ENCODE measurements at places on chromosomes 5 and 9. TPM values are rescaled to one million over a fixed set of nuclear protein-coding genes. Genes with fewer than 3 reads are reported as not detected.
A peak's percentile ranks its signal among the peaks of the same experiment; 100 is the strongest.

- DNase-seq, result no peak
Observed at GRCh38 chr9:127796225-127796813, 6.4 kb upstream of the FPGS start.

GRCh38 chr5:100562821-100563220, 27.6 kb downstream of the FAM174A start:
- no peak for DNase-seq

GRCh38 chr9:100595391-100596199, 17.7 kb downstream of the CAVIN4 start:
- DNase-seq, result no peak

GRCh38 chr5:87307796-87308423, 40.2 kb downstream of the RASA1 start:
- DNase-seq, result no peak

DNA sequence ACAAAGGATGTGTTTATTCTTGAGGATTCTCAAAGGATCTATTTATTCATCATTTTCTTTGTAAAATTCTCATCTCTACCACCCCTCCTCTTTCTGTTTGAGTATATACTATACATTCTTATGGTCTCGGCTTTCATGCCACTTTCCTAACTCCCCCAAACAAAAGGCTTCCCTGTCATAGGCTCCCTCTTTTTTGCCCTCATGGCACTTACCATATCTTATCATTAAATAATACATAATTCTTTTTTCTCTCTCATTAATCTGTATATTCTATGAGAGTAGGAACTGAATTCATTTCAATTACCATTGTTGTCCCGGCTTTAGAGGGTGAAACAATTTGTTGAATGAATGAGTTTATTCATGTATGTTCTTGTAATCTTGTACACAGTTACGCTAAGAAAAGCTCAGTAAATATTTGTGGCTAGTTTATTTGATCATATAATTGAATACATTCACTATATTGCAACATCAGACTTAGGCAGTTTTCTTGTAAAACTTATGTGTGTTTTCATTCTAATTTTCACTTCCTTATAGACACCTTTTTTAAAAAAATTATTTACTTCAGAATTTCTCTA, 254.6 kb downstream of the EDIL3 start:
- DNase-seq, result no peak

DNA sequence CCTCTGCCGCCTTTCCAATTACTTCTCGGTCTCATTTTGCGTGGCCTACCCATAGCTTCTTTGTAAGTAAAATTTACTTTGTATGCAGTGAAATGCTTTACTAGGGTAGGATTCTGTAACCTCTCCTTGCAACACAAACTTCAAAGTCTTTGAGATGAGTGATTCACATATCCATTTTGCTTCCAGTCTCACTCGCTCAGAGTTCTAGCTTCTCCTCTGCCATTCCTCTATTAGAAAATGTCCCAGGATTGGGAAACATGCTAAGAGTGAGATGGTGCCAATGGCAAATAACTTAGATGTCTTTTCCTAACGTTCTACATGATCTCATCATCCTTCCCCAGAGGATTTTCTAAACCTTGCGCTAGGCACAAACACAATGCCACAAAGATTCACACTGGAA, 270.5 kb upstream of the SLC30A5 start:
- DNase-seq, result no peak

DNA sequence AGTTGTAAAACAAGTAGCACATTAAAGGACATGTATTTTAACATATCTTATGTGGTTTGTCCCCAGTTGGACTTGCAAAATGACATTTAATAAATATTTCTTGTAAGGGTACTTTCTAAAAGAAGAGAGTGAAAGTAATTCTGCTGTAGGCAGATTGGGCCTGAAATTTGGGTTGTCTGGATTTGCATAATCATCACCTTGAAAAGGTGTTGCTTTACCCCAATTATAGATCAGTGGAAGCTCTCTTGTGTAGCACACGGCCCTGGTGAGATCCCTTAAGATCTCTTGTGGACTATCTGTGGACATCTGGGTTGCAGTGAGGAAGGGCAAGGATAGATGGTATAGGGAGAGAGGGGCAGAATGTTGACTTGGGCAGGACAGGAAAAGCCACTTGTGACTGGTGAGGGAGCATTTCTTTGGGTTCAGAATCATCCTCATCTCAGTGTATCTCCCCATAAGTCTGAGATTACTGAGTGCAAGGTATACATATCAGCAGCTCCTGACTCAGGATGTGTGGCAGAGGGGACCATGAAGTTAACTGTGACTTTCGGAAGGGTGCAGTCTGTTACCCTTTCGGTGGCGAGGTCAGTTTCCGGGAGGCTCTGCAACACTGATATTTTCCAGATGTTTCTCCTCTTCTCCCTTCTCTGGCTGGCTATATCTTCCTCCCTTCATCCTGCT, 2.0 kb upstream of the TNFAIP8 start:
- DNase-seq, result peak; percentile 78

GRCh38 chr9:76155361-76155760, 238.9 kb downstream of the RFK start:
- DNase-seq, result no peak

GRCh38 chr5:138884094-138884493, 9.0 kb upstream of the LRRTM2 start:
- no peak for DNase-seq

GRCh38 chr5:1332461-1333001, 12.4 kb downstream of the CLPTM1L start:
- no peak for DNase-seq

The PCDHGA6 gene
- 0.16 TPM for total RNA-seq

The SAP30L gene
- total RNA-seq, result 42.7 TPM

The CCDC127 gene
- total RNA-seq, result 6.2 TPM

The GFI1B gene
- not detected for total RNA-seq

The CORO2A gene
- 6.2 TPM for total RNA-seq

The NCS1 gene
- 4.0 TPM for total RNA-seq

The SNCB gene
- total RNA-seq, result not detected

Data from activated CD8-positive, alpha-beta memory T cell treated with anti-CD3 and anti-CD28 coated beads, Interleukin-2, amount 10 ng/mL, durations not matched to agents 7 days and 5 days (primary cell).